Activated CD4-positive, alpha-beta T cell treated with anti-CD3 and anti-CD28 coated beads, Interleukin-2, amount 10 ng/mL, durations not matched to agents 24 days and 14 days (primary cell): ENCODE measurements at places on chromosomes 5 and 9. TPM values are rescaled to one million over a fixed set of nuclear protein-coding genes. Genes with fewer than 3 reads are reported as not detected.
A peak's percentile ranks its signal among the peaks of the same experiment; 100 is the strongest.

GRCh38 chr9:91825422-91825821 is 124.6 kb downstream of the ROR2 start:
- DNase-seq = no peak

Gene PTGER4
- total RNA-seq = 49.1 and 53.0 TPM in 2 replicates

Gene PRDM9
- not detected in 2 replicates for total RNA-seq

DNA sequence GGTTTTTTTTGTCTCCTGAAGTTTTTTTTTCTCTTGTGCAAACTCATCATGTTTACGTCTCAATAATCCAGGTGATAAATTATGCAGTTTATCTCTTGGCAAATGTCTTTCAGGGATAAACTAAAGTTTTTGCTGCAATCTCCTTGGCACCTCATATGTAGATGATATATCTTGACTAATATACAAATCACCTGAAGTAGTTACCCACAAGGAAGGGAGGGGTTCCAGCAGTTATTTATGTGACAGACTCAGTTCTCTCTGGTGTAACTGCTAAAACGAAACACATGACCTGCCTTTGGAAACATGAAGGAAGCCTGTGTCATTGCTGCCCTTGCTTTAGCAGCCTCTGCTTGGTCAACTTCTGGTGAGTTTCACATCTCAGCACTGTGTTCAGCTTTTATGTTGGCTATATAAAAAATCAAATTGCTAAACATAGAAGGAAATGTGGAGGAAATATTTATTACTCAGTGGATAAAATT is 39.3 kb upstream of the KIAA1958 start:
- no peak for DNase-seq

Gene PCSK1
- not detected in 2 replicates for total RNA-seq

Gene RNF44
- total RNA-seq = 71.4 and 74.0 TPM in 2 replicates

- no peak for DNase-seq
These were observed 2.6 kb upstream of the GAPVD1 start for GRCh38 chr9:125258832-125259534.

DNA sequence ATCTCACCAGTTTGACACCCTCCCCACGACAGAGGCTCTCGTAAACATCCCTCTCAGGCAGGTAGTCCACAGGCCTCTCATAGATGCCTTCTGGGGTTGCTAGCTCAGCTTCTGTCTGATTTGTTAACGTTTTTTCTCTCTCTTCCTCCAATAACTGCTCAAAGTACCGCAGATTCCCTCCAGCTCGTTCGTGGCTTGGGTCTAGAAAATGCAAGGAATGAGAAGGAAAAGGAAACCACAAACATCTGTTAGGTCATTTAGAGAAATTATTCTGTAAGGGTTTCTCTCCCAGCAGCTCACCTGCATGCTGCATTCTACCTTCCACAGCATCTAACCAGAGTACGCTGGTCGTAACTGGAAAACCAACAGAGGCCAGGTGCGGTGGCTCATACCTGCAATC is 18.5 kb downstream of the P4HA2 start:
- DNase-seq = no peak

GRCh38 chr5:42994555-42995359 is 45.4 kb downstream of the ANXA2R start:
- peak; percentile 97 for DNase-seq

GRCh38 chr9:91693226-91693625 is 256.8 kb downstream of the ROR2 start:
- DNase-seq = no peak

- no peak for DNase-seq
These were observed 7.5 kb upstream of the ZNF367 start for GRCh38 chr9:96425500-96426169.

DNA sequence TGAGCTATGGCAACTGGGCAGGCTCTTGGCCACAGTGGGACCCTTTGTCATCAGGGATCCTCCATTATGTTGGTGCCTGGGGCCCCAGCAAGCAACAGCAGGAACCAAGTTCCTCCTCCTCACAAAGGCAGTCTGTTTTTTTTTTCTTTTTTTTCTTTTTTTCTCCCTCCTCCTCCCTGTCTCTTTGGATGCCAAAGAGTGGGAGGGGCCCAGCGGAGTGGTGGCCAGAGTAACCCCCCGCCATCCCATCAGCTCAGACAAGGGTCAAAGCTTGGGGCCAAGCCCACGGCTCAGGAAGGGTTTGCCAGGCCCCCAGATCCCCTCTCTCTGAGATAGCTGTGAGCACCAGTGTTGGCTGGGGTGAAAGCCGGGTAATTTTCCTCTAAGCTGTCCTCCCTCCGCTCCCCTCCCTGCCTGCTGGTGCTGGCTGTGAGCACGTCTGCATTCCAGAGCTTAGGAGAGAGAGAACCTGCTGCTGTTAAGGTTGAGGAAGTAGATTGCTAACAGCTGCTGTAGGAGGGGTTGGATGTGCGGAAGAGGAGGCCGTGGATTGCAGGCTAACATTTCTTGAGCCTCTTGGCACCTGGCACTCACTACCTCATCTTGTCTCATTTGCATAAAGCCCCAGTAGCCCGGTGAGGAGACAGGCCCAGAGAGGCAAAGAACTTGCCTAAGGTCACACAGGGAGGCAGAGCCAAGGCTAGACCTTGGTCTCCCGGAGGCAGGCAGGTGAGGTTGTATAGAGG is 21.2 kb downstream of the GSN start:
- DNase-seq = no peak

- DNase-seq = no peak
These were observed 4.9 kb downstream of the MARCHF3 start for GRCh38 chr5:127025467-127025866.

- no peak for DNase-seq
These were observed 501.5 kb downstream of the SPATA31D1 start for GRCh38 chr9:82490019-82490499.

DNA sequence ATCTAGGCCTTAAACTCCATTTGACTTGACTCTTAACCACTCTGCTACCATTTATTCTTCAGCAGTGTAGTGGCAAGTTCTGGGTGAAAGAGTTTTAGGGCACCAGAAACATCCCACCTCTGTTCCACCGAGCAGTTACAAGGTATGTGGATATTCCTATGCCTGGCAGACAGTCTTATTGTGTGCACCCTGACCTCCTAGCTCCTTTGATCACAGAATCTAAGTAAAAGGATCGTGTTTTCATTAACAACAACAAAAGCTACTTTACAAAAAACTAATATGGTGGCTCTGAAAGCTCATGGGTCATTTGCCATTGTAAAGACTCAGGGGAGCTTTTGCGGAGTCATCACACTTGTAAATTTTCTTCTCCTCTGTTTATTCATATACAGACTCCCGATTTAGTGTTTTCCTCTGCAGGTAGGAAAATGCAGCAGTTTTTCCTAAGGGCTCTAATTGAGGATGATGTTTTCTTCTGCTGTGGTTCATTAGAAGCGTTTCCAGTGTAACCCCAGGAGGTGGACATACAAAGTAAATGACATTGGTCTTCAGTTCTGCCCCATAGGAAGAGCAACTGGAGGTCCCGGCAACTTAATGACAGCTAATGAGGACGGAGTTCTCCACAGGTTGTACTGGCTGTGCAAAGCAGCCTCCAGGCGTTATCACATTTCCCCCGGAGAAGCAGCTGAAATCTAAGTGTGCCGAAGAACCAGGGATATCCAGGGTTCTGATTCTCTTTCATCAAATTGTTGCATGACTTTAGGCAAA is 78.2 kb downstream of the ATP10B start:
- no peak for DNase-seq

GRCh38 chr5:76683816-76684731 is 31.9 kb upstream of the F2R start:
- no peak for DNase-seq

DNA sequence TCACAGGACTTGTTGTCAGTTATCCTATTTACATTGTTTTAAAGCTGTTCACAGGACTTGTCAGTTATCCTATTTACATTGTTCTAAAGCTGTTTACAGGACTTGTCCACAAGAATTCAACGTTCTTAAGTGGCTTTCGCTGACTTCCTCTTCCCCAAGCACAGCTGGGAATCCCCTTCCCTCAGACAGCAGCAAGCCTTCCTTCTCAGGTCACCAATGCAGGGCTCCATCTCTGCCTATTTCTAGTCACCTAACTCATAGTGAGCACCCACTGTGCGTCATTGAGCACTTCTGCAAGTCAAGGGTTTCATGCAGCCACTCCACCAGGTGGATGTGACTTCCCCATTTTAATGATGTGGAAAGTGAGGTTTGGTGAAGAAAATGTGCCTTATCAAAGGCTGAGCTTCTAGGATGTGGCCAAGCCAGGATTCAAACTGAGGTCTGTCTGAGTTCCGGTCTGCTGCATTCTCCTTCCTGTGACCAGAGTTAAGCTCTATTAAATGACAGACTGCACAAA is 109.8 kb upstream of the ZNF462 start:
- DNase-seq = peak; percentile 64

- DNase-seq = no peak
These were observed 252.9 kb upstream of the MPDZ start for GRCh38 chr9:13532407-13532806.

Gene C9
- total RNA-seq = not detected in 2 replicates

Gene PRRT1B
- not detected in 2 replicates for total RNA-seq

- DNase-seq = no peak
These were observed 409.5 kb downstream of the MAT2B start for GRCh38 chr5:163914910-163915309.

- no peak for DNase-seq
These were observed 331.5 kb upstream of the MSX2 start for GRCh38 chr5:174392892-174393291.

DNA sequence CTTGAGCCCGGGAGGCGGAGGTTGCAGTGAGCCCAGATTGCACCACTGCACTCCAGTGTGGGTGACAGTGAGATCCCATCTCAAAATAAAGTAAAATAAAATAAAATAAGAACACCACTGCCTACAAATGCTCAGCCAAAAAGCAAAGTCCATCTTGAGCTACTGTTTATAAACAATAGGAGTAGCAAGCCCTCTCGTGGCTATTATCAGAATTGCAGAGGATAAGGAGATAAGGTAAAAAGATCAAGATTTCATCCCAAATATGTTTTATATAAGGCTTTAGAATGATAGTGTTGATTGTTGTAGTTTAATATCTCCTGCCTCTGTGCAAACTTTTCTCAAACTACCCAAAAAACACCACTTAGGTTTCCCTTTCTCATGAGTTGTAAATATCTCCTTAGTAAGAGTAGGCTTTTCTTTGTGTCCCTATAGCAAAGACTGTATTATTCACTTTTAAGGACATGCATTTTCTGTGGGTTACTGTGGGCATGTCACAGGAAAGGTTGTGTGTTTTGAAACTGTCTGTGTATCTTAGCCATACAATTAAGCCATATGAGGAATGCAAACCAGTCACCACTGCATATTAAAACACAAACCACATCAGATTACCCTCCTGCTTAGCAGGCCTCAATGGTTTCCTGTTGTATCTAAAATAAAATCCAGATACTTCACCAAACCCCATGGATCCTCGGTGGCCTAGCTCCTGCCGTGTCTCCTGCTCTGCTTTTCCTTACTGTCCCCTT is 31.8 kb upstream of the CKS2 start:
- peak; percentile 75 for DNase-seq

DNA sequence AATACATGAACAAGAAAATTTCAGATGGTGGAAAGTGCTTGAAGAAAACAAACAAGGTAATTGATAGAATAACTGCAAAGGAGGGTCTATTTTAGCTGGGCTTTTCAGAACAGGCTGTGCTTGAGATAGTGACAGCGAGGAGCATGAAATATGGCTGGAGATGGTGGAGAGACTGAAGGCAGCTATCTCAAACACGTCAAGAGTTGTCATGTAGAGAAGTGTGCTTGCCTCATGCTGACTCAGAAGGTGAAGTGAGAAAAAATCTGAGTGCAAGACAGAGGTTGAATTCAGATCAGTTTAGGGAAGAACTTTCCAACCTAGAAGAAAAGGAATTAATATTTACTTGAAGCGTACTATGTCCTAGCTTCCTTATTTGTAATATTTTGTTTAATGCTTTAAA is 115.5 kb upstream of the RANBP3L start:
- no peak for DNase-seq

- no peak for DNase-seq
These were observed 73.7 kb downstream of the TENT4A start for GRCh38 chr5:6786786-6787495.

Gene ZNF618
- 0.14 and 0.19 TPM in 2 replicates for total RNA-seq

Gene CDH18
- total RNA-seq = not detected in 2 replicates

Gene PAEP
- not detected in 2 replicates for total RNA-seq

GRCh38 chr9:86535406-86535915 is 181.3 kb upstream of the TUT7 start:
- DNase-seq = no peak

Gene EXD3
- 4.4 and 5.2 TPM in 2 replicates for total RNA-seq

- peak; percentile 79 for DNase-seq
These were observed 32.6 kb downstream of the FNBP1 start for GRCh38 chr9:130010151-130010988.

DNA sequence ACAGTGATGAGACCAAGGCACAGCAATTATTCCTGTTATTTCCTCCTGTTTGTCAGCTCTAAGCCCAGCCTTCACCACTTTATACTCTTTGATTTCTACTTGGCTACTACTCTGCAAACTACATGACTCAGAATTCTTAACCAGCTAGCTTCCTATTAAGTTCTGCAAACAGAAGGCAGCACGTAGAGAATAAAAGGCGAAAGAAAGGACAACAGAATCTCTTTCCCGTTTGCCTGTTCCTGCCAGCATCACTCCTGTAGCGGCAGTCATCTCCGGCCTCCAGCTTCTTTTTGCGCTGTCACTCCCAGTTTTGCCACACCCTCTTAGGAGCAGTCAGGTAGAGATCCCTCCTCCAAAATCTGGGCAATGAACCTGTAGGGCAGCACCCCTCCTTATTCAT is 29.9 kb downstream of the DPYSL3 start:
- no peak for DNase-seq

- DNase-seq = no peak
These were observed 1379.9 kb downstream of the EFNA5 start for GRCh38 chr5:106290841-106291240.
